ENCODE measurements at places on chromosomes 2 and 18.
A peak's percentile ranks its signal among the peaks of the same experiment; 100 is the strongest.

DNA sequence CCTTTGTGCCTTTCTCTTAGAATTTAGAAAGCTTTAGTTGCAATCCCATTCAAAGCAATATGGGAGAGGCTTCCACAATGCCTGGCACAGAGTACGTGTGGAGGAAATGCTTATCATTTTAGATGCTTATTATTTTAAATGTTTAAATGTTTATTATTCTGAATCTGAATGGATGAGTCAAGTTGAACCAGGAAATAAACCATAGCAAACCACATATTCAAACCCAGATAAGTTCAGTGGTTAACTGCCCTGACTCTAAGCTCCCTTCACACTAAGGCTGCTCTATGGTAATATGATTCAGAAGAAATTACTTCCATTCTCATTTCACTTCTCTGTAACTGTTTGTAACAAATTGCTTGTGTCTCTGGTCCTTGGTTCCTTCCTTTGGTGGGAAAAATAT is 5.2 kb upstream of the PPP4R1 start:
- DNase-seq: no peak

DNA sequence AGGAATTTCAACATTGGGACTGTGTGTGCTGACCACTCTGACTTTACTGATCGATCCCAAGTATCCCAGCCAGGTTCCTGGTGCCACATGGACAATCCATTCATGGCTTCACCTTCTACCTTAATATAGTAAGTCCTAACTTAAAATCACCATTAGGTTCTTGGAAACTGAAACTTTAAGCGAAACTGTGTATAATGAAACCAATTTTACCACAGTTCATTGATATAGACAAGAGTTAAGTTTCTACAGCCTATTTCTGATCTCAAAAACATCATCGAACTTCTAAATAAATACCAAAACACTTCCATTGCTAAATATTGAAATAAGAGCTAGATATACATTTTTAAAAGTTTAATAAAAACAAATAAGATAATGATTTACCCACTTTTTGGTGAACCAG is 4.4 kb upstream of the EXOC6B start:
- no peak for DNase-seq

DNA sequence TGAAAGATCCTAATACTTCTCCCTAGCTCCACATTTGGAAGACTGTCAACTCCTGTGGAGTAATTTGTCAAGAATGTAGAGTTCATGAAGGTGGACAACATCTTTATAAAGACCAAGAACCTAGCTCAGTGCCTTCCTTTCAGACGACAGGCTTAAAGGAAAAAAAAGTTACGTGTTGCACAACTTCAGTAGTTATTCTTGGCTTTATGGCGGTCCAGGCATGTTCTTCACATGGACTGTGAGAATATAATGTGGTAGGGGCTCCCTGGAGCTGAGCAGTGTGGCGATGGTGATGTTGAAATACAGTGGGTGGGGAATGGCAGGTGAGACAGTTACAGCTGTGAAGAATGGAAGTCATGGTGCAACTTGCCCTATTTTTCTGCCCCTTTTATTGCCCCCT is 3.9 kb downstream of the TAF1B start:
- DNase-seq: no peak

- DNase-seq: no peak
These were observed 142.9 kb upstream of the FIGN start for GRCh38 chr2:163878718-163879117.

- DNase-seq: no peak
These were observed 34.7 kb upstream of the MBP start for GRCh38 chr18:77167251-77167650.

DNA sequence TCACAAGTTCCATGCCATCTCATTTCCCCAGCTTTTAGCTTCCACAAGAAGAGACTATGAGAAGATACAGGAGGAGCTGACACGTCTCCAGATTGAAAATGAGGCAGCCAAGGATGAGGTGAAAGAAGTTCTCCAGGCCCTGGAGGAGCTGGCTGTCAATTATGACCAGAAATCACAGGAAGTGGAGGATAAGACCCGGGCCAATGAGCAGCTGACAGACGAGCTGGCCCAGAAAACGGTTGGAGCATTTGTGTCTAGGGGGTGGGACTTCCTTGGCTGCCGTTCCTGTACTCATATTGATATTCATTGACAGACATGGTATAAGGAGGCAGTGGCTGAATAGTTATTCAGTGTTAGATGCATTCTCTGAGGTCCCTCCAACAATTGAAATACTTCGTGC is 57.2 kb upstream of the LYPD6B start:
- no peak for DNase-seq

DNA sequence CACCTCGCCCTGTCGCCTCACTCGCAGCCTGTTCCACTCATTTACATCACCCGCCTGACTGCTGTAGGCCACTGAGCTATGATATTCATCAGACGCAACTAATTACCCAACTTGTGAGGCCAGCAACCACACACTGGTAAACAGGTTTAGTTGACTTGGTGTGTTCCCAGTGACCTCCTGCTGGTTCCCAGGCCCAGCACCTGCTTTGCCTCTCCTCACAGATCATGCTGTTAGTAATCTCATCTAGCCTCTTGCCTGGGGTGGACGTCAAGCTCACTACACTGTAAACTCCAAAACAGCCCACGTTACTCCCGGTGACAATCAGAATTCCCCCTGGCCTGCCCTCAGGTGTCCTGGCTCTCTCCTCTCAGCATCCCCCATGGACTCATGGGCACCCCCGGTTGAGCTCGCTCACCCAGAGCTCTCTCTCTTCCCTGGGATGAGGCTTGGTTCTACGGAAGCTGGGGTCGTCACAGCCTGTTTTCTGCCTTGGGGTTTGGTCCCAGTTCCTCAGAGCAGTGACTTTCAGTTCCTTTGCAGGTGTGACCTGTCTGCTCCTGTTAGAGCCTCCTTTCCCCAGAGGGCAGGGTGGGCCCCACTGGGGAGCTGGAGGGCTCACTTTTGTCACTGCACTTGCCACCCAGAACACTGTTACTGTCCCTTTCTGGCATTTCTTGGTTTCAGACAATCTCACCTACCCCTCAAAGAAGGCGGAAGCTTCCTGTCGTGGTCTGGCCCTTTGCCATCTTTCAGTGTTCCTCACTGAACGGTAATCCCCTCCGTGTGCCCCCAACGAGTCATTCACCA is 40.3 kb downstream of the INPP5D start:
- peak; percentile 20 for DNase-seq

GRCh38 chr18:49731860-49732311 is 81.4 kb downstream of the ACAA2 start:
- no peak for DNase-seq

GRCh38 chr2:219414857-219415256 is 3.3 kb upstream of the DES start:
- no peak for DNase-seq

- DNase-seq: no peak
These were observed 22.0 kb downstream of the RHOB start for GRCh38 chr2:20468549-20469500.

GRCh38 chr2:15177103-15177502 is 384.0 kb downstream of the NBAS start:
- no peak for DNase-seq

GRCh38 chr18:69402533-69402989 is 1.9 kb downstream of the DOK6 start:
- DNase-seq: no peak

GRCh38 chr2:45649858-45650811 is 1.3 kb upstream of the PRKCE start:
- DNase-seq: no peak

GRCh38 chr2:8329660-8330622 is 351.9 kb upstream of the ID2 start:
- DNase-seq: no peak

GRCh38 chr2:19872302-19872701 is 29.5 kb downstream of the TTC32 start:
- no peak for DNase-seq

GRCh38 chr2:241514986-241515737 is 6.8 kb upstream of the STK25 start:
- no peak for DNase-seq

DNA sequence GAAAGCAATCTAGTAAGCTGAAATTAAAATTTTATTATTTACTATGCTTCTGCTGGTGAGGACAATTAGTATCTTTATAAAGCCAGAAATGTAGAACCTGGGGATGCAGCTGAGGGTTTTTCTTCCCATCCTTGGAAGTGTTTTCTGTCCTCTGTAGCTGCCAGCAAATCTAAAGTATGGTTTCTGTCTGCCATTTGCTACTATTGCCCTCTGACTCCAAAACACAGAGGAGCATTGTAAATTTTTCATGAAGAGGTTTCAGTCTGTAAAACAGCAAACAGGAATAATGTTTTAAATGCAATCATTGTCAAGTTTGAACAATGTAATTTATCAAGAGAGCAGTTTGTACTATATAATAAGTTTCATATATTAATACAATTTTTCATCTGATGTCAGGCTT is 258.8 kb downstream of the ZNF407 start:
- no peak for DNase-seq

- DNase-seq: no peak
These were observed 13.4 kb downstream of the DNAJB2 start for GRCh38 chr2:219292616-219293015.
